ENCODE measurements at places on chromosomes 3 and 15.

- no peak for DNase-seq
These were observed 58.8 kb upstream of the GOLGA8B start for GRCh38 chr15:34642247-34642646.

- DNase-seq, result no peak
These were observed 14.1 kb downstream of the ACOX2 start for GRCh38 chr3:58522759-58523425.

DNA sequence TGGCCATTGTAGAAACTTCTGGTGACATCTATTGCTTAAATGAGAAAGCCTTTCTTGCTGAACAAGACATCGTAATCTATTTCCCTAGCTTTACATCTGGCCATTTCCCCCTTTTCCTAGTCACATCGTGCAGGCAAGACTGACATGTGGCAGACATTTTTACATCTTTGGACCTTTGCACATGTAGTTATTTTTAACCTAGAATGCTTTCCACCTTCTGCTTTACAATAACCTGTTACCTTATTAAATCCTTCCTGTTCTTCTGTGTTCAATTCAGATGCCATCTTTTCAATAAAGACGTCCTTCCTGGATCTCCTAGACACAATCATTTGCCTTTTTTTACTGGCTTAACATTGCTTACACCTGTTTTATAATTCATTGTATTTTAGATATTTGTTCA, 343.3 kb downstream of the DIPK2A start:
- no peak for DNase-seq

- DNase-seq, result peak; percentile 48
These were observed 9.1 kb downstream of the BCL2L10 start for GRCh38 chr15:52103217-52104207.

GRCh38 chr15:40838756-40839155, 5.1 kb upstream of the SPINT1 start:
- no peak for DNase-seq

- no peak for DNase-seq
These were observed 33.4 kb downstream of the ZXDC start for GRCh38 chr3:126442094-126442855.

GRCh38 chr3:133674290-133674919, 12.7 kb upstream of the TOPBP1 start:
- no peak for DNase-seq

- no peak for DNase-seq
These were observed 102.5 kb upstream of the COL6A5 start for GRCh38 chr3:130242850-130243569.

DNA sequence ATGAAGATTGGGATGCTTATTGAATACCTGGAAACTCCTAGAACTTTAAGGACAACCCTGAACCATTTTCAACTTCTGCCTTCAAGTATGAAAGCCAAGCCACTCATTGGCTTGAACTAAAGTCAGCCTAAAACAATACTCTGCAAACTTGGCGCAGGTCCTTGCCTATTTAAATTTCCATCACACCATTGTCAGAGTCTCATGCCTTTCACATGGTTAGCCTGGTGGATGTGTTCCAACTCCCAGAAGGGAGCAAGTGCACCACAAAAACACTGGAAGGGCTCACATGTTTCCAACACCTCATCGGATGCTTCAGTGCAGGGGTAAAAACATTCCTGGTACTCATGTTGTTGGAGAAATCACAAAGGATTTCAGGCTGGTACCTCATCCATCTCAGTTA, 511.6 kb upstream of the MDFIC2 start:
- DNase-seq, result no peak

GRCh38 chr3:112111785-112112402, 21.2 kb downstream of the GCSAM start:
- peak; percentile 80 for DNase-seq

DNA sequence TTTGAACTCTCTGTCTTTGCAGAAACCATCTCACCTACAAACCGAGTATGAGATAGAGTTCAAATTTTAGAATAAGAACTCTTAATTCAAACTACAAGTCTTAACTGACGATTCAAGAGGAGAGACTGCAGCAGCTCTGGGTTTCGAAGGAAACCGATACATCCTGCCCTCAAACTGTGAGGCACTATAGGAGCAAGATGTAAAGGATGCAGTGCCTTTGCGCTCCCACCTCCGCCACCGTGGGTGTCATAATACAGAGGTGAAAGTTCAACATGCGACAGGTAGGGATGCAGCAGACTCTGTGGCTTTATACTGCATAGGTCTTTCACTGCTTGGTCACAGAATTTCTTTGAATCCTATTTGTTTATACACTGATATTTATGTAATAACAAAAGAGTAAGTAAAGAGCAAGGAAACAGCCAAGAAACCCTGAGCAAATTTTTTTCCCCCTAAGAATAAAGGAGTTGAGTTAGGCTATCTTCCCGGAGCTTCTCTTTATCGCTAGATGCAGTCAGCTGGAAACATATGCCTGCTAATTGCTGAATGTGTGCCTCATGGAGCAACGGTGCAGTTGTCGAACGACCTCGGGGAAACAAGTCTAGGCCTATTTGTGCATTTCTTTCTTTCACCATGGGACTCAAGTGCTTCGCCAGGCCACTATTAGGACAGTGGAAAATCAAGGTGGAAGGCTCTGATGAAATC, 1097.6 kb upstream of the CFAP20DC start:
- peak; percentile 6 for DNase-seq

DNA sequence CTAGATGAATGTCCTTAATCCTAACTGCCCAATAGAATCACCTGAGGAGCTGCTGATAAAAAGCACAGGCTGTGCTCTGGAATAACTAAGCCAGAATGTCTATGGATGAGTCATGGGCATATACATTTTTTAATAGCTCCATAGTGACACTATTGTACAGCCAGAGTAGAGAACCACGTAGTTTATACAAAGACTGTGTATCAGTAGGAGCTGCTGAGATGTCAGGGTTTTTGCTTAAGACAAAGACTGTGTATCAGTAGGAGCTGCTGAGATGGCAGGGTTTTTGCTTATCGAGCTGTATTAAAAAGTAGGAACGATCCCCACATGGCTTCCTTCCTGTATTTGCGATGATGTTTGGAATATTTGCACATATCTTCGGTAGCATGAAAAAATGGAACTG, 137.4 kb downstream of the SV2B start:
- no peak for DNase-seq

DNA sequence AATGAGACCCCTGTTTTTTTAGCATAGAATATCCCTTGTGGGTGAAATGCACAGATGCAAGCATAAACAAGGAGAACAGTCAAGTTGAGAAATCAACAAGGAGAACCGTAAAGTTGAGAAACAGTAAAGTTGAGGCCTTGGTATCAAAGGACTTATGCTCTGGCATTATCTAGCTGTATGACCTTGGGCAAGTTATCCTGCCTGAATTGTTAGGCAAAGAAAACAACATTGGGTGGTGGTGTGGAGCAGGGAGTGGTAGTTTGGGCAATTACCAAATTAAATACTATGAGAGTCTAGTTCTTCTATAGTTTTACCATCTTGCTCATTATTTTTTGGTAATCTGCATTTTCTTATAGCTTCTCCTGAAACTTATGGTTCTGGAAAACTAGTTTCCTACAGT, 573.4 kb upstream of the ARPP21 start:
- no peak for DNase-seq

- DNase-seq, result no peak
These were observed 15.9 kb upstream of the SLC4A7 start for GRCh38 chr3:27500035-27500434.

DNA sequence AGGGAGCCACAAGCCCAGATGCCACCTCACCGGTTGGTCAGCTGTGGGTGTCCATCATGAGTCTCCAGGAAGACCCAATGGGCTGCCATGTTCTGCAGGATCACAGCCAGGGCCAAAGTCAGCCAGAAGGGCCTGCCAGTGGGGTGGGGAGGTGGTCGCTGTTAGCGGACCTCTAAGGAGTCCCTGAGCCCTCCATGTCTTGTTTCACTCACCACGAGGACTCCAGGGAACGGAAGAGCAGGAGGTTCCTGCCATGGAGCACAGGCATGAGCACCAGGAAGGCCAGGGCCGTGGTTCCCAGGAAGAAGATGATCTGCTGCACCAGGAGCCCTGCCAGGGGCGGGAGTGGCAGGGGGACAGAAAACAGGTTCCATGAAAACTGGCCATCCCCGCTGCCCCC, 8.6 kb downstream of the ISLR start:
- DNase-seq, result no peak

DNA sequence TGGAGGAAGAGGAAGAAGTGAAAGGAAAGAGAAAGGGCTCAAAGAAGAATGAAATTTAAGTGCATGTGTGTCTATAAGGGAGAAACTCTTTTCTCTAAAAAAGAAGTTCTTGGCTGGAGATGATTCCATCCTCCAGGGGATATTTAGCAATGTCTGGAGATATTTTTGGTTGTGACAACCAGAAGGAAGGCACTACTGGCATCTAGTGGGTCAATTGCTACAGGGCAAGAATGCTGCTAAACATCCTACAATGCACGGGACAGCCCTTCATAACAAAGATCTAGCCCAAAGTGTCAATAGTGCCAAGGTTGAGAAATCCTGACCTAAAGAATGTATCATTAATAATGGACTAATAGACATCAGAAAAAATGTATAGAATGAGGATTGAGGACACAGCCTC, 57.4 kb upstream of the ST3GAL6 start:
- DNase-seq, result no peak

GRCh38 chr3:165640970-165641369, 196.3 kb downstream of the BCHE start:
- no peak for DNase-seq

- no peak for DNase-seq
These were observed 111.8 kb upstream of the PROK2 start for GRCh38 chr3:71896751-71897150.

- DNase-seq, result no peak
These were observed 99.6 kb downstream of the FAM43A start for GRCh38 chr3:194785315-194785714.

GRCh38 chr3:168707900-168708299, 612.2 kb upstream of the GOLIM4 start:
- no peak for DNase-seq

- DNase-seq, result no peak
These were observed 55.2 kb downstream of the RBPMS2 start for GRCh38 chr15:64720188-64720587.

DNA sequence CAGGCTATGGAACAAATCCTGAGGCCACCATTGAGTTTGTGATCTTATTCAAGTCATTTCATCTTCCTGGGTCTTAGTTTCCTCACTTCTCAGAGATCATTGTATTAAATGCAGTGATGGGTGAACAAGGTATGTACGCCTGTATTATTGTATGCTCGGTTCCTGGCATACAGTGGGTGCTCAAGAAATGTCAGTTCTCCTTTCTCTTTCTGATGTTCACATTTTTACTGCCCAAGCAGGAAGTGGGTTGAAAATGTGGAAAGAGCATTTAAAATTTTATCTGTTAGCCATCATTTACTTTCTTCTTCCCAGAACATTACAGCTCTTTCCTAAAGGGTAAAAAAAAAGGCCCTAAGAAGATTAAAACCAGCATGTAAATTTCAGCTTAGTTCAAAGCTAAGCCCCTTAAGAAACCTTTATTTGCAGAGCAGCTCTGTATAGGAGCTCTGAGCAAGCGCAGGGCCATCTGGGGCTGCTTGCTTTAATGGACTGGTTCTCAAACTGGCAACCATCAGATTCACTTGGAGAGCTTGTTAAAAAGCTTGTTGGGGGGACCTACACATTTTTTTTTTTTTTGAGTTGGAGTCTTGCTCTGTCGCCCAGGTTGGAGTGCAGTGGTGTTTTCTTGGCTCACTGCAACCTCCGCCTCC, 179.4 kb downstream of the CHST2 start:
- DNase-seq, result no peak

GRCh38 chr15:89105147-89105546, 16.9 kb downstream of the ABHD2 start:
- DNase-seq, result no peak

DNA sequence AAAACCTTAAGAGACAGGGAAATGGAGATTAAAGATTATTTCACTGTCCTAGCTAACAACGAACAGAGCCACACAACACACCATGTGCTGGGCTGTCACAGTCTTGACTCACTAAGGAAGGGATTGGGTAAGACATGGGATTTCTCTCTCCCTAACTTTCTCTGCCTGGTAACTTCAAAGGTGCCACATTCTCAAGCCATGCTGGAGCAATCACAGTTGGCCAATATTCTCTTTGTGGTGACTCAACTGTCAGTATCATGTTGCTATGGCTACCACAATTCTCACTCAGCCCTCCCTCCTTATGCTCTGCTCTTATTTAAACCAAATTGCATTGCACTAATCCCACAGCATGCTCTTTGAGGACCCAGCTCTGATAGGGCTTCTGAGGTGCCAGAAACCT, 74.0 kb downstream of the OXNAD1 start:
- DNase-seq, result peak; percentile 54

DNA sequence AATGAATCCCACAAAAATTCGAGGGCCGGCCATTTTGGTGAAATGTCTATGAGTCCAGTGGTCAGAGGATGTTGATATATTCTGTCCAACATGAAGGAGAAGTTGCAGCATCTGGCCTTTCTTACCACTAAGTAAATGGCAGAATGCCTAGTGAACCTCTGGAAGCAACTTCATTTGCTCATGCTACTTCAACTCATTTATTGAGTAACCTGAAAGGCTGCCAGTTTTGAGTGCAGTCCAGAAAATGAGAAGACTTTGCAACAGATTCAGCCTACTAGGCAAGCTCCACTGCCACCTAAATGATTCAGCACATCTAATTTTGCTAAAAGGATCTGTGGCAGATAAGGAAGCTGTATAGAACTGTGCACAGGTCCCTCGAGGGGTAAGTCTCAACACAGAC, 265.0 kb downstream of the OPA1 start:
- no peak for DNase-seq

GRCh38 chr3:20984594-20985205, 766.3 kb downstream of the ZNF385D start:
- DNase-seq, result no peak

GRCh38 chr15:41666353-41666920, 6.2 kb downstream of the MGA start:
- no peak for DNase-seq

GRCh38 chr3:144660186-144660585, 688.6 kb downstream of the DIPK2A start:
- no peak for DNase-seq

DNA sequence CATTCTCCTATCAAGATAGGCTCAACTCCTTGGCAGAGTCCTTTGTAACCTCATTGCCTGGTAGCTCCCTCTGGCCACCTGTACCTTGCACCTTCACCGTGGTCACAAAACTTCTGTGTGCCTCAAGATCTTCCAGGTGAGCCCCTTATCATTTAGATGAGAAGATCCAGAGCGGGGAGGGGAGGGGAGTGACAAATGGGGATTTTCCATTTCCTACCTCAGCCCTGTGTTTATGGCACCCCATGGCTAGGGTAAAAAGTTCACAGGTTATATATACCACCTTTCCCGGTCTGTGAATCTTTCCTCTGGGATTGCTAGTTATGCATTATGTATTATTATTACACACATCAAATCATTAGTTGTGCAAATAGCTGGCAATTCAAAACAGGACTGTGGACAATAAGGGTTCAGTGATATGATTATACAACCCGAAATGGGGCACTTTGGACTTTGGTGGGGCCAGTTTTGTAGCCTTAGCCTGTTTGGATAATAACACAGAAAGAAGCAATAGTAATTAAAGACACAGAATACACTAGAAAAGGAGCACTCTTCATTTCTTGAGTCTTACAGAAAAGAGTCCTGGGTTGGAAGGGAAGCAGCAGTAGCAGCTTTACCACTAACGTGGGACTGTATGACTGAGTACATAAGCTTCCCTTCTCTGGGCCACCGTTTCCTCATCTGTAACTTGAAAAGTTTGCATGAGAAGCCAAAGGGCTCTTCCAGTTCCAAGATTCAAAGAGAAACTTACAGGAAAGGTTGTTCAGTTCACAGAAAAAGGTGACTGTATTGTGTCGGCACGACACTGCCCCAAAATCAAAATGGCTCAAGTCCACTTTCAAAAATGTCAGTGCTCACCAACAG, 7.1 kb downstream of the TLE3 start:
- peak; percentile 74 for DNase-seq

GRCh38 chr3:30615615-30616346, 9.4 kb downstream of the TGFBR2 start:
- no peak for DNase-seq

Measured in activated CD4-positive, alpha-beta T cell treated with anti-CD3 and anti-CD28 coated beads, Interleukin-2, Interleukin-6, amounts not matched to agents 100 ng/mL and 50 ng/mL, durations not matched to agents 16 hours and 8 hours (primary cell).